CD8-positive, alpha-beta memory T cell (primary cell): ENCODE measurements at places on chromosomes 3 and 15.
A peak's percentile ranks its signal among the peaks of the same experiment; 100 is the strongest.

GRCh38 chr3:38454884-38455638, 1.4 kb downstream of the ACVR2B start:
- H3K27ac ChIP-seq: peak overlapping the region; percentile 55
- H3K36me3 ChIP-seq: no peaks in the 10 kb centered on the region
- no peak for DNase-seq
- no peaks in the 10 kb centered on the region for H3K27me3 ChIP-seq
- peaks cover 21% of the 10 kb centered on the region for H3K4me1 ChIP-seq
- H3K4me3 ChIP-seq: peak overlapping the region; percentile 47

DNA sequence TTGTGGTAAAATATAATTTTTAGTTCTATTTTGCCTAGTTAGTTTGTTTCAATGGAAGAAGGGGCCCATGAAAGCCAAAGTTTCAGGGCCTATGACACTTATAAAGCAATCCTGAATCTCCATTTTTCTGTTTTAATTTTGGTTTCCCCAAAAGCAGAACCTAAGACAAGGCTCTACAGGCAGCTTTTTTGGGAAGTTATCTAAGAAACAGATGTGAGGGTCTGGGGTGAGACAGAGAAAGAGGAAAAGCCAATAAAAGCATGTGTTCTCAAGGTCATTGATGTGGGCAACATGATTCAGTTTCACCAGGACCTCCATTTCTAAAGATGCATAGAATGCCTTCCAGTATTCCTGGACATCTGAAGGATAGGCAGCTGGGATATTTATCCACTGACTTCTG, 598.5 kb downstream of the PDCD6IP start:
- no peaks in the 10 kb centered on the region for H3K36me3 ChIP-seq
- no peak for DNase-seq
- H3K27ac ChIP-seq: no peak overlapping the region
- H3K4me3 ChIP-seq: no peak overlapping the region

- H3K27ac ChIP-seq: no peak overlapping the region
- H3K36me3 ChIP-seq: no peaks in the 10 kb centered on the region
- no peak overlapping the region for H3K4me3 ChIP-seq
- H3K27me3 ChIP-seq: no peaks in the 10 kb centered on the region
Observed at GRCh38 chr15:99504071-99504822, 61.5 kb upstream of the MEF2A start.

- H3K36me3 ChIP-seq: no peaks in the 10 kb centered on the region
- no peak overlapping the region for H3K4me3 ChIP-seq
- no peak for DNase-seq
- no peaks in the 10 kb centered on the region for H3K27me3 ChIP-seq
- H3K27ac ChIP-seq: no peak overlapping the region
Observed at GRCh38 chr3:145490088-145491048, 670.6 kb downstream of the PLOD2 start.

DNA sequence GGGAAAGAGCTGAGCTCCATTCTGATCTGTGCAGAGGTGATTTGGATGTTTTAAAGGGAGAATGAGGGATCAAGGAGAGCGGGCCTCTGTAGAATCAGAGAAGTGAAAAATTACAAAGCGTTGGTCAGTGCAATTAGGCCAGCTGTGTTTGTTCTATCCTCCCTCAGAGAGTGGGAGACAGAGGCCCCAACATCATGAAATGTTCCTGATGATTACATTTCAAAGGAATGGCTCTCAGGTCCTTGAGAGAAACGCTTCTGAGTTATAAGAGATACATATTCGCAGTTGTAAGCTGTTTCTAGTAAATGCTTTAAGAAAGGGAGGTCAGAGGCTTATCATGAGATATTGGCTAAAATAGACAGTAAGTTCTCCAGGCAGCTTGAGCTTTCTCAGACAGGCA, 15.7 kb upstream of the CAND2 start:
- no peak for DNase-seq
- H3K4me3 ChIP-seq: no peak overlapping the region
- H3K27ac ChIP-seq: no peak overlapping the region
- no peaks in the 10 kb centered on the region for H3K36me3 ChIP-seq
- no peaks in the 10 kb centered on the region for H3K27me3 ChIP-seq
